ENCODE measurements at places on chromosomes 5 and 9. TPM values are rescaled to one million over a fixed set of nuclear protein-coding genes. Genes with fewer than 3 reads are reported as not detected.

GKAP1 gene
- 7.1 TPM for total RNA-seq

ZBED3 gene
- 20.7 TPM for total RNA-seq

- peak overlapping the region; percentile 42 for H3K4me3 ChIP-seq
- H3K36me3 ChIP-seq = no peaks in the 10 kb centered on the region
- DNase-seq = no peak
- H3K27ac ChIP-seq = peak overlapping the region; percentile 7
These were observed 4.4 kb downstream of the SLC34A1 start for GRCh38 chr5:177388521-177389052.

DNA sequence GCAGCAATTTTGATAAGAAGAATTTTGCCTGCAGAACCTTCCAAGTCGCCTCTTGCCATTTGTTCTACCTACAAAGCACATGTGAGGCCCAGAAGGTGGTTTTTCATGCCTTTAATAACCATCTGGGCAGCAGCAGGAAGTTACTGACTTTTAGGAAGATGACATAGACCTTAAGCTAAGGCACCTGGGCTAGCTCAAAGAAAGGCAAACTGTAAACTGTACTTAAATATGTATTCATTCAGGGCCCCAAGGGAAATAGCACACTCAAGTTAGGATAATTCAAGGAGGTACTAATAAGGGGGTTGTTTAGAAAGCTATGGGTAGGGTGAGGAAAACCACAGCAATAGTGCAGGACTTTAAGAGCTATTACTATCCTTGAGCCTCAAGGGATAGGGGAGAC, 57.3 kb upstream of the HSPB3 start:
- no peak overlapping the region for H3K4me3 ChIP-seq
- no peaks in the 10 kb centered on the region for H3K36me3 ChIP-seq
- no peak for DNase-seq
- H3K4me1 ChIP-seq = no peaks in the 10 kb centered on the region
- no peaks in the 10 kb centered on the region for H3K27me3 ChIP-seq

MIER3 gene
- 25.1 TPM for total RNA-seq

DNA sequence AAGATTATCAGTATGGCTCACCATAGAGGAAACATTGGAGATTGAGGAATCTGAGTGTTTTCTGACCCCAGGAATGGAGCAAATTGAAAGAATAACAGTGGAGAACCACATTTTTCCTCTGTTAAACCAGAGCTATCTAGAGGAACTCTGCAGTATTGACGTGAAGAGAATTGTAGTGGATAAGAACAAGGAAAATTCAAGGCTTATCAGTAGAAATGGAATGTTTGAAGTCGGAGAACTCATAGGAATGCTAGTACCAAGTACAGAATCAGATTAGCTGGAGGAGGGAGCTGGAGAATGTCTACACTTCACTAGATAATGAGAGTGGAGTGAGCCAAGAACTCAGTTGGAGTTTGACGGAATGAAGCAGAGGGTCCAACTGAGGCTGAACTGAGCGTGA, 50.3 kb downstream of the SNCAIP start:
- H3K27me3 ChIP-seq = no peaks in the 10 kb centered on the region
- H3K36me3 ChIP-seq = no peaks in the 10 kb centered on the region
- no peak overlapping the region for H3K4me3 ChIP-seq
- no peak for DNase-seq
- no peak overlapping the region for H3K27ac ChIP-seq
- no peaks in the 10 kb centered on the region for H3K4me1 ChIP-seq

All from kidney (tissue), 22 donors.